ENCODE measurements at places on chromosomes 13 and 19.

GRCh38 chr19:35236638-35237400 is 8.3 kb upstream of the FAM187B start:
- no peak for DNase-seq

DNA sequence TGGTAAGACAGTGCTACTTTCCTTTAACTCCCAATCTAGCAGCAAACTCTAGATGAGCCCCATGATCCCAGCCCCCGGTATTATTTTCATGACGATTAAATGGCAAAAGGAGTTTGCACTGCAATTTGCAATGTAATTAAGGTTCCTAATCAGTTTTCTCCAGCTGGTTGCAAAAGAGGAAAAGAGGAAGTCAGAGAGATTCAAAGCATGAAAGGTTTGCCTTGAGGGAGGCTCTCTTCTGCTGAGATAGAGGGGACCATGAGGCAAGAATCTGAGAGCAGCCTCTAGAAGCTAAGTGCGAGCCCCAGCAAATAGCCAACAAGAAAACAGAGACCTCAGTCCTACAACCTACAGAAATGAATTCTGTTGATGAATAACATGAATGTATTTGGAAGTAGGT is 527.1 kb downstream of the UQCRFS1 start:
- DNase-seq: no peak

- DNase-seq: no peak
These were observed 272.0 kb downstream of the UQCRFS1 start for GRCh38 chr19:28940751-28941500.

- DNase-seq: no peak
These were observed 29.1 kb downstream of the SHISA2 start for GRCh38 chr13:26022538-26023292.

DNA sequence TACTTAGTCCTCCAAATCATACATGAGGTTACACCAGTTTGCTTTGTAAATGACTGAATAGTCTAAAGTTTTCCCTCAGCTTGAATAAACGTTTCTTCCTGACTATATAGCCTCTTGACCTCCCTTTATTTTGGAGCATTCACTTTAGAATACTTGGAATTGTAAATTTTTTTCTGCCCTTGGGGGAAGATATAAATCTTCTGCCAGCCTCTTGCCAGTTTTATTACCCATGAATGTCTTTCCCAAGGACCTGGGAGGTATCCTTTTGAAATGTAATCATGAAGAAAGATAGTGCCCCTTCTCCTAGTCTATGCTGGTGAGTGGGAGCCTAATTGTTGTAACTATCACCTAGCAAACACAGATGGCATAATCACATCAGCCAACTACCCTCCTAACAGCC is 2033.9 kb upstream of the PCDH20 start:
- DNase-seq: no peak

- no peak for DNase-seq
These were observed 18.9 kb upstream of the CLDN10 start for GRCh38 chr13:95533545-95534160.

DNA sequence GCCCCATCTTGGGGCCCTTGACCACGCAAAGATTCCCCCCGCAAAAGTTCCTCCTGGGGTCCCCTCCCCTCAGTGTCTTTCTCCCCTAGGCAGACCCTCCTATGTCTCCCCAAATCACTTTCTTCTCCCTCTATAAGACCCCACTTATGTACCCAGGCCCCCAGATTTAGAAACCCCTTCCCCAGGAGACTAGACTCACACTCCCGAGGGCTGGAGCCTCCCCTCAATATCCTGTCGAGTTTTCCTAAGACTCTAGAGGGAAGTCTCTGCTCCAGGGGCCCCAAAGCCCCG is 1.4 kb downstream of the SLC1A5 start:
- DNase-seq: no peak

DNA sequence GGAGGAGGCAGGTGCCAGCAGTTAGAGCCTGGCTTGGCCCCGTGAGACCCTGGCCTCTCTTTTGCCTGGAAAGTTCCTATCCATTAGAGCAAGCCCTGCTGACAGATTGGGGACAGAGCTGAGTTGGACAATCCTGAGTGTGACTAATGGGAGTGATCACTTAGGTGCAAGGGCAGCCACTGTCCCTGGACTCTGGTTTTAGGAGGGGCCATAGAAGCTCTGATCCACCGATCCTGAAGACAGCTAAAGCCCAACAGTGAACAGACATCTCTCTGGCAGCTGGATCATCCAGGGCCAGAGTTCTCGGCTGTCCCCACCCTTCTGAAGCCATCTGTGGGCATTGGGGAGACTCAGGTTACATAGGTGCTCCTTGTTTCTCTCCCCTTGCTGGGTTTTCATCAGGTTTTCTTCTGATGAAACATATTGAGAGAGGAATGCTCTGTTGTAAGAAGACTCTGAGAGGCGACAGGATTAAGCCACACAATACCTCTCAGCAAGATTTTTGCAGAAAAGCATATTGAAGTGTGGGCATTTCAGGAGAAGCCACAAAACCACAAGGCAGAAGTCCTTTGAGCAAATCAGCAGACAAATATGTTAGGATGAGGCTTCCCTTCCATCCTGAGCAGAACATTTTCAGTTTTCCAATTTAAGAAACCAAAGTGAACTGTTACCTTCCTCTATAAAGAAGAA is 288.0 kb upstream of the MAB21L1 start:
- DNase-seq: no peak

DNA sequence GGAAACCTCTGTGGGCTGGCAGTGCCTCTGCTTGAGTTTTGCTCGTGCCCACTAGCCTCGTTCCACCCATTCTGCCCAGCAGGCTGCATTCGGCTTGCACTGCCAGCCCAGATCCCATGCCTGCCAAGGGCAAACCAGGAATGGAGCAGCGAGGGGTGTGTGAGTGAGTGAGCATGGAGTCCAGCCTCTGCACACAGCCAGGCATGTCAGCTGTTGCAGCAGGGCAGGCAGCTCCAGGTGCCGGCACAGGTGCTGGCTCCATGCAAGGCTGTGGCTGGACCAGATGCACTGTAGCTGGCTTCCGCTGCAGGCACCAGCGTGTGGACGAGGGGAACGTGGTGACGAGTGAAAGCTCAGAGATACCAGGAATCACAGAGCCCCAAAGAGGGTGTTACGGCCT is 64.5 kb downstream of the SPATA13 start:
- no peak for DNase-seq

GRCh38 chr13:103187721-103188156 is 121.5 kb upstream of the SLC10A2 start:
- no peak for DNase-seq

DNA sequence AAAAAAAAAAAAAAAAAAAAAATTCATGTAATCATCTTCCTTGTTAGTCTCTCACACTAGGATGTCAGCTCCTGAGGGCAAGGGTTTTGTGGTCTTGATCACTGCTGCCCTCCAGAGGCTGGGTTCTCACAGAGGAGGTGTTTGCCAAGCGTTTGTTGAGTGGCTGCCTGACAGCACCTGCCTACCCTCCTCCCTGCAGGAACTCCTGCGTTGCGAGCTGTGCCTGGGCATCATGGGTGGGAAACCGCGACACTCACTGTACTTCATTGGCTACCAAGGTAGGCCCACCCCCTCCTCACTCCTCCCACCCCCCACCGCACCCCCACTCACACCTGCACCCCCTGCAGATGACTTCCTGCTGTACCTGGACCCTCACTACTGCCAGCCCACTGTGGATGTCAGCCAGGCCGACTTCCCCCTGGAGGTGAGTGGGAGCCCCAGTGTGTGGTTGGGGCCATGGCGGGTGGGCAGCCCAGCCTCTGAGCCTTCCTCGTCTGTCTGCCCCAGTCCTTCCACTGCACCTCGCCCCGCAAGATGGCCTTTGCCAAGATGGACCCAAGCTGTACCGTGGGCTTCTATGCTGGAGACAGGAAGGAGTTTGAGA is 8.1 kb downstream of the ATG4D start:
- no peak for DNase-seq

DNA sequence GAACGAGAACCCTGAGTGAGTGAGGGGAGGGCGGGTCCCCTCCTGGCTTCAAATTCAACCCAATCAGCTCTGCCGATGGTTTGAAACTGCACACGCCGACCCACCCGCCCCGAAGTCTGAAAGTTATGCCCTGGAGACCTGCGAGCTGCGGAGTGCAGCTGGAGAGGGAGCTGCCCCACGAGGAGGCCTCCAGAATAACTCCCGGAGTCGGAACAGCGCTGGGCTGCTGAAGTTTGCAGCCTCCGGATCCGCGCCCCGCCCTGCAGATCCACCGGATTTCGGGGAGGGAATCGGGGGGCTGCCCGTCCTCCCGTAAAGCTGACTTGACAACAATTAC is 7.0 kb downstream of the POU4F1 start:
- DNase-seq: no peak

DNA sequence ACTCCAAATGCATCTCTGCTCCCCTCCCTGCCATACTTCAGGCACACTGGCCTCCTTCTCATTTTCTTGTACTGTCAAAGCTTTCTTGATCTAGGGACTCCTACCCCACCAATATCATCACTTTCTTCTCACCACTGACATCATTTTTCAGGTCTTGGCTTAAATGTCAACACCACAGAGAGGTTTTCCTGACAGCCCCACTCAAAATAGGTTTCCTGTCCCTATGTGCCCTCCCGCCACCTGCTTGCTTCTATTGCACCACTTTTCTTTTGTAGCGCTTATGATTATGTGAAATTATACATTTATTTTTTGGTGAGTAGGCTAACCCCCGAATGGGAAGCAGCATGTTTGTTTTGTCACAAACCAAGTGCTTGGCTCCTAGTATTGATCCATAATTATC is 164.6 kb downstream of the NDFIP2 start:
- DNase-seq: no peak

GRCh38 chr13:67438465-67438864 is 208.3 kb upstream of the PCDH9 start:
- DNase-seq: no peak

DNA sequence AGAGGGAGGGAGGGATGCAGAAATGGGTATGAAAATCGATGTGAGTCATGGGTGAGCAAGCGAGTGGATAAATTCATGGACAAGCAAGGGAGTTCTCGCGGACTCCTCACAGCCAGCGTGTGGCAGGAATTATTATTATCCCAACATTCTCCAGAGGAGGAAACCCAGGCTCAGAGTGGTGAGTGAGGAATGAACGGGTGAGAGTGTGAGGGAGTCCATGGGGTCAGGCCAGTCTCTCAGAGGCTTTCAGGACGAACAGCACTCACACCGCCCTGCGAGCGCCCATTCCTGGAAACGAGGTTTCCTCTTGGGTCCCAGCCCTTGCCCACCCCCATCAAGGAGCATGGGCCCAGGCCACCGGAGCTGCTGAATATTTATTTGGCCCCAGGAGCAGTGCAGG is 6.3 kb upstream of the DNAAF3 start:
- DNase-seq: no peak

DNA sequence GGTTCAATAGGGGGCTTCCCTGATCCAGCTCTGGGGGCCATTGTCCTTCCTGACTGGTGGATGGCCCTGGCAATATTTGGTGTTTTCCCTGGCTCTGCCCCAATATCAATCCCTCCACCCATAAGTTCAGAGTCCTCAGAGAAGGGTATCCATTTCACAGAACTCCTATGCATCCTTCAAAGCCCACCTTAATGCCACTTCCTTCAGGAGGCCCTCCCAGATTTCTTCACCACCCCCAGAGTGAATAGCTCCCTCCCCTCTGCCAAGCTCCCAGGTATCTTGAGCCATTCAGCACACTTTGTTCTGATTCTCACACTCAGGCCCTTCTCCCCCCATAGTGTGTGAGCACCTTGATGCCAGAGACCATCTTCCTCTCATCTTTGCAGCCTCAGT is 5.8 kb downstream of the PPP1R14A start:
- no peak for DNase-seq

GRCh38 chr19:49216071-49216470 is 58.5 kb downstream of the TRPM4 start:
- DNase-seq: no peak

- no peak for DNase-seq
These were observed 1556.0 kb downstream of the EFNB2 start for GRCh38 chr13:104979281-104980030.

- DNase-seq: no peak
These were observed 688 bp downstream of the ZNF606 start for GRCh38 chr19:58001895-58002369.

DNA sequence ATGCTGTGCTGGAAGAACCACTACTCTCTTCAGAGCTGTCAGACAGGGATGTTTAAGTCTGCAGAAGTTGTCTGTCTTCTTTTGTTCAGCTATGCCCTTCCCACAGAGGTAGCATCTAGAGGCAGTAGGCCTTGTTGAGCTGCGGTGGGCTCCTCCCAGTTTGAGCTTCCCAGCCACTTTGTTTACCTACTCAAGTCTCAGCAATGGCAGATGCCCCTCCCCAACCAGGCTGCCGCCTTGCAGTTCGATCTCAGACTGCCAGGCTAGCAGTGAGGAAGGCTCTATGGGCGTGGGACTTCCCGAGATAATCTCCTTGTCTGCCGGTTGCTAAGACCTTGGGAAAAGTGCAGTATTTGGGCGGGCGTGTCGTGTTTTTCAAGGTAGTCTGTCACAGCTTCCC is 42.1 kb upstream of the UQCRFS1 start:
- DNase-seq: no peak

GRCh38 chr13:73677048-73677601 is 457.1 kb downstream of the KLF12 start:
- no peak for DNase-seq

DNA sequence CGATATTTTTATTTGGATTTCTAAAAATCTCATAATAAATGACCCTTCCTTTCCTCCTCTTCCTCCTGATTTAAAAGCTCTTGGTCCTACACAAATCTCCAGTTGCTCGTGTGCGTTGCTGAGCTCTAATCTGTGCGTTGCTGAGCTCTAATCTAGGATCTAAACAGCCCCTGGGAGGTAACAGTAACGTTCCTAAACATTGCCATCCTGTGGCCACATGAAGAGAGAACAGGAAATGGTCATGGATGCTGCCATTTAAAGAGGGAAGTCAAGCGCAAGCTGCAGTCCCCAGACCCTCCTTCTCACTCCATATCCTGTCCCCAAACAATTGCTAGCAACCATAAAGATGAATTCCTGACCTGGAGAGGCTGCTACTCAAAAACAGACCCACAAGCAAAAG is 170.8 kb downstream of the NUFIP1 start:
- no peak for DNase-seq

DNA sequence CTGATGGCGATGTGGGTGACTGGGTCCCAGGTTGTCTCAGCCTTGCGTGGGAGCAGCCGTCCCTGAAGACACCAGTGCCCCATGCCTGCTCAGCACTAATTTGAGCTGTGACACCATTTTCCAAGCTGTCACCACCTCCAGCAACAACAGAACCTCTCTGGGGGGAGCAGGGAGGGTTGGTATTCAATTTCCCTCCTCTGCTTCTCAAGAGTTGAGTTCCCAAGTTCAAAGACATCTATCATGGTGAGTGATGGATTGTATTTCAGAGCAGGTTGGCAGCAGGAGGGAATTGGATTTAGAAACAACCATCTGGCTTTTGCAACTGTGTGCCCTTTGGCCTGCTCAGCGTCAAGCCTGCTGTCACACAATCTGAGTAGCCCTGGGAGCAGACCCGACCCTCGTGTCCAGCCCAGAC is 46.9 kb upstream of the UQCRFS1 start:
- no peak for DNase-seq

DNA sequence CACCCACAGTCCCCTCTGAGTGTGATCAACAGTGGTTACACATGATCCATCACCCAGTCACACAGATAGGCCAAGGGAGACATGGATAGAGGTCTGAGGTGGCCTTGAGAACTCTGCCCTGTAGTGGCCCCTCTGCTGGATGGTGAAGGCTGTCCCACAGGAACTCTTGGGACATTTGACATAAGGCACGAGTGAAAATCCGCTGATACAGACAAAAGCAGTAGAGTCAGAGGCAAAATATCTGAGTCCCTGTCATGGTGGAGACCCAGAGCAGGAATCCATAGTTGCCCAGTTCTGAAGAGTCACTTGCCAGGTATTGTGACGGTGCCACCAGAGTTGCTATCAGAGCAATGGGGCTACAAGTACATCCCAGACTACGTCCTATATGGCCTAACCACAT is 18.8 kb upstream of the SLC25A30 start:
- DNase-seq: no peak

GRCh38 chr19:17240826-17241399 is 4.8 kb downstream of the NR2F6 start:
- DNase-seq: no peak

Measured in activated effector memory CD4-positive, alpha-beta T cell treated with anti-CD3 and anti-CD28 coated beads, Interleukin-2, amount 50 U/mL, for 16 hours (primary cell).